ENCODE measurements at places on chromosomes 1 and 21.
A peak's percentile ranks its signal among the peaks of the same experiment; 100 is the strongest.

DNA sequence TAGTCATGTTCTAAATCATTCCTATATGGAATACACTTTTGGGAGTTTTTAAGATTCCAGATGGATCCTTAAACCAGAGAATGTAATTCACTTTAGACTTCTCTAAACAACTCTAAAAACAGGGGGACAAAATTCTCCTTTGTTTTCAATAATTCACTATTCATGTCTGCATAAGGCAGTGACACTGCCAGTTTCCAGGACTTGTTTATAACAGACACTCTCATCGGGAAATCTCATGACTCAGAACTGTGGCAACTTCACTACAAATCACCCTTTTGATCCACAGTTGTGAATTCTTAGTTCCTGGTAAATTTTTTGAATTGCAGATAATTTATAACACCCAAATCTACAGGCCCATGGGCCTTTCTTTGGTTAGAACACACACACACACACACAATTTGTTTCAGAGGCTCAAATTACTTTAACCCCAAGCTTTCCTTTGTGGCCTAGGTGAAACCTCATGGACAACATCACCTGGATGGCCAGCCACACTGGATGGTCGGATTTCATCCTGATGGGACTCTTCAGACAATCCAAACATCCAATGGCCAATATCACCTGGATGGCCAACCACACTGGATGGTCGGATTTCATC is at the start of gene OR2T4:
Gene OR2T4, plus strand, starts transcription at position 545 of the 595 bp plus-strand sequence. Its CDS starts 0 bp downstream, at position 545.
- no peak for DNase-seq

GRCh38 chr1:32990887-32991286 is 26.3 kb upstream of the RNF19B start:
- no peak for DNase-seq

DNA sequence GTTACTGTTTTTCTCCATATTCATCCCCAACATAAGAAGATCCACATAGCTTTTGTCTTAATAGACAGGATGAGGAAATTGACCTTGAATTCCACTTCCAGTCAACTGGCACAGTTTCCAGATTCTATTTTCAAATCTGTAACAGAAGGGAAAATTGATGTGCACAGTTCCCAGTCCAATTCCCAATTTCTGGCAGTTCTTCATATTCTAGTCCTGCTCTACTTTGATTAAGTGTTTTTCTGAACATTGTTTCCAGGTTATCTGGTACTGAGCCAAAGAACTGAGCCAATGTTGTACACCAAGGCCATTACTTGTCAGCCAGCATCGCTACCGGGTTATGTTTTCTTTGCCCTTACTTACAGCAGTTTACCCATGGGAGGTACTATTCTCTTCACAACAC is 1755.4 kb downstream of the PLA2G4A start:
- DNase-seq = no peak

GRCh38 chr1:174079796-174080195 is 57.6 kb upstream of the RC3H1 start:
- no peak for DNase-seq

GRCh38 chr1:208209286-208209685 is 34.9 kb downstream of the PLXNA2 start:
- no peak for DNase-seq

DNA sequence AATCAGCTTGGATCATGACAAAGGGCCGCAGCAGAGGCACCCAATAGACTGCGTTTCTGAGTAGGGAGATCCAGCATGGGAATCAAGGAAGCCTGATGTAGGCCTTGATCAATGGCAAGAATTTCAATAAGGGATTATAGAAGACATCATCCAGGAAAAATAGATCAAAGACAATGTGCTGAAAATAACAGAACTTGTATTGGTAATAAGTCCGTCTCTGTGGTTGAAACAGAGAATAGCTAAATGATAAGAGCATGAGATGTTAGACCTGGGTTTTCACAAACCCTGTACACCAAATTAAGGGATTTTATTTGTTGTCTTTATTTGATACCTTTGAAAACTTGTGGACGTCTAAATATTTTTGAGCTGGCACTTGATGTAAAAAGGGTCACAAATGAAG is 228.0 kb upstream of the SGIP1 start:
- no peak for DNase-seq

GRCh38 chr1:116982319-116983004 is 19.1 kb upstream of the CD101 start:
- peak; percentile 24 for DNase-seq

DNA sequence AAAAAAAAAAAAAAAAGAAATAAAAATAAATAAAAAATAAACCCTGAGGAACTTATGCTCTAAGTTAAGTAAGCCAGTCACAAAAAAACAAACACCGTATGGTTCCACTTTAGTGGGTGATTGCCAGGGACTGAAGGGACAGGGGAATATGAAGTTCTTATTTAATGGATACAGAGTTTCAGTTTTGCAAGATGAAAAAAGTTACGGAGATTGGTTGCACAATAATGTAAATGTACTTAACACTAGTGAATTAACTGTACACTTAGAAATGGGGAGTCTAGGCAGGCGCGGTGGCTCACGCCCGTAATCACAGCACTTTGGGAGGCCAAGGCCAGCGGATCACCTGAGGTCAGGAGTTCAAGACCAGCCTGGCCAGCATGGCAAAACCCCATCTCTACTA is 111.4 kb downstream of the ASH1L start:
- DNase-seq = no peak

- no peak for DNase-seq
Measured at GRCh38 chr1:12769976-12770505, 3.5 kb upstream of the PRAMEF12 start.

- no peak for DNase-seq
Measured at GRCh38 chr1:118132000-118132399, 53.0 kb downstream of the SPAG17 start.

- DNase-seq = no peak
Measured at GRCh38 chr21:40732253-40733023, 114.5 kb downstream of the DSCAM start.

GRCh38 chr1:203751051-203751450 is 13.9 kb upstream of the LAX1 start:
- DNase-seq = no peak

DNA sequence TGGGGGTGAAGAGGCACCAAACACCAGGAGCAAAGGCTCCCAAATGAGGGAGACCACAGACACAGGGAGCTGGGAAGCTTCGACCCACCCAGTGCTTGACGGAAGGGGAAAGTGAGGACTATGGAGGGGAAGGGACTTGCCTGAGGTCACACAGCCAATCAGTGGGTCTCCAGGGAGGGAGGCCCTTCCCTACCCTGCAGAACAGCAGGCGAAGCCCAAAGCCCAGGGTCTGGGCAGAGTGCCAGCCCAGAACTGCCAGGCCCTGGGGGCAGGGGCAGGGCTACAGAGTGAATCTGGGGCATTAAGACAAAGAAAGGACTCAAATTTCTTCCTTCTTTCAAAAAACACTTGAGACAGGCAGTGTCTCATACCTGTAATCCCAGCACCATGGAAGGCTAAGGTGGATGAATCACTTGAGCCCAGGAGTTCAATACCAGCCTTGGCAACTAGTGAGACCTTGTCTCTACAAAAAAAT is 45.5 kb upstream of the ECE1 start:
- DNase-seq = no peak

GRCh38 chr1:32771561-32772280 is 45.4 kb downstream of the YARS1 start:
- no peak for DNase-seq

- DNase-seq = no peak
Measured at GRCh38 chr1:161313554-161314200, 504 bp upstream of the SDHC start.

GRCh38 chr1:171468120-171468750 is 17.1 kb upstream of the PRRC2C start:
- no peak for DNase-seq

DNA sequence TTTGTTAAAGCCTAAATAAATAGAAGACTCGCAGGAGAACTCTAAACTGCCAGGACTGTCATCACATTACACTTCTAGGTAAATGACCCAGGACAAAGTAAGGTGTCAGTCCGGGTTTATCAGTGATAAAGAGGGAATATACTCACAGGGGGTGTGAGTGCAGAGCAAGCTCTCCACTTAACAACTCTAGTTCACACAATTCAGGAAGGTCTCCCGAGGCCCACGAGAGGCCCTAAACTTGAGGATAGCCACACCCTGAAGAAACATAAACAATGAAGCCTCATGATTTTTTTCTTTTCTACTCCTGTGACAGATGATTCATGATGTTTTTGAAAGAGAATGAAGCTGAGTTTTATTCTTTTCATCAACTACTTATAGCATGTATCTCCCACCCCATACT is 65.6 kb upstream of the EXO1 start:
- no peak for DNase-seq

GRCh38 chr1:3166206-3166918 is 97.4 kb downstream of the PRDM16 start:
- no peak for DNase-seq

- DNase-seq = no peak
Measured at GRCh38 chr21:28791595-28792282, 200.9 kb downstream of the LTN1 start.

DNA sequence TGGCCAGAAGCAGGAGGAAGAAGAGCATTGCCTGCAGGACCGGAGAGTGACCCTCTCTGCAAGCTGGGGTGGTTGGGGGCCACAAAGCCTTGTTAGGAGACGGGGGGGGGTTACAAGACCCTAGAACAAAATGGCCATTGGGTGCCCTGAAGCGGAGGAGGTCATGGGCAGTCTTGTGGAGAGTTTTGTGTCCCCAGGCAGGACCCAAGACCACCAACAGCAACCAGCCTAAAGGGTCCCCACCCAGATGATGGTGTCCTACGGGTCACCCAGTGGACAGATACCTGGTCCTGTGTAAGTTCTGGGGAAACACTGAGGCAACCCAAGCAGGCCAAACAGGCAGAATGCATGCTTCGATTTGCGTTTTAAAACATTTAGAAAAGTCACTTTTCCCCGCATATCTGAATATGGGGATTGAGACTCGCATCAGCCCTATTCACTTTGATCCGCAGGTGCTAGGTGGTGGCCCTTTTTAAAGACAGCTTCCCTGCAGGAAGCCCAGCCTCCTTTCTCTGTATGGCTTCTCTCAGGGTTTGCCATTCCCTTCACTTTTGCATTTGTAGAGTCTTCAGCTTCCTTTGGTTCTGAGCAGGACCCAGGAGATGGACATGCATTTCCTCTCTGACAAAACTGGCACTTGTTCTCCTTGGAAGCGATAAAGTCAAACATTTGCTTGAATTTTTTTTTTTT is 21.1 kb downstream of the GNG4 start:
- no peak for DNase-seq

DNA sequence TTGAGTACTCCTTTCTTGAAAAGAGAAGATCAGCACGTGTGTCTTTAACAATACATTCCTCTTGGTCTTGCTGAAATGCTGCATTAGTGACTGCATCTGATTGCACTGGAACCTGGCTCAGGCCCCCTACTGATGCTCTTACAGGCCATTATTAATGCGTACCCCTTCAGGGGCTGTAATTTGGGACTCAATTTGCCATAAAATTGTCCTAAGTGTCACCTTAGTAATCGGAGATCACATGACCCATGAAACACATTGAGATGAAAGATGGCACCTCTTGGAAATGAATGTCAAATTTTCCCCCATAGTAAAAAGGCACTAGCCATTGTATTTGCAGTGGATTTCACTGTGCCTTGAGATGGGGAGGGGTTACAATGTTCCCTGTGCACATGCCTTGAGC is 563.3 kb downstream of the KIF26B start:
- no peak for DNase-seq

GRCh38 chr1:197732187-197732586 is 43.1 kb downstream of the DENND1B start:
- DNase-seq = no peak

GRCh38 chr21:38847556-38847955 is 41.8 kb downstream of the ETS2 start:
- DNase-seq = no peak

- no peak for DNase-seq
Measured at GRCh38 chr1:1768249-1768992, 9.8 kb downstream of the NADK start.

GRCh38 chr1:206101351-206102045 is 15.7 kb downstream of the AVPR1B start:
- no peak for DNase-seq

- no peak for DNase-seq
Measured at GRCh38 chr1:14112613-14113012, 412.6 kb downstream of the PRDM2 start.

DNA sequence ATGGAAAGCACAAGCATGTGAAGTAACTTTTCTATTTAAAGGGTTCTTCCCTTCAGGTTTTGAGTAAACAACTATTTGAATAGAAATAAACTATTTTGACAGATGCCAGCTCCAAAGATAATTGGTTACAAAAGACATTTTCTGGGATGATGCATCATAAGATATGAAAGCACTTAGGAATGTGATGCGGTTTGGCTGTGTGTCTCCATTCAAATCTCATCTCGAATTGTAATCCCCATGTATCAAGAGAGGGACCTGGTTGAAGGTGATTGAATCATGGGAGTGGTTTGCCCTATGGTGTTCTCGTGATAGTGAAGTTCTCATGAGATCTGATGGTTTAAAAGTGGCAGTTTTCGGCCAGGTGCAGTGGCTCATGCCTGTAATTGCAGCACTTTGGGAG is 6.4 kb downstream of the DISP1 start:
- DNase-seq = no peak

DNA sequence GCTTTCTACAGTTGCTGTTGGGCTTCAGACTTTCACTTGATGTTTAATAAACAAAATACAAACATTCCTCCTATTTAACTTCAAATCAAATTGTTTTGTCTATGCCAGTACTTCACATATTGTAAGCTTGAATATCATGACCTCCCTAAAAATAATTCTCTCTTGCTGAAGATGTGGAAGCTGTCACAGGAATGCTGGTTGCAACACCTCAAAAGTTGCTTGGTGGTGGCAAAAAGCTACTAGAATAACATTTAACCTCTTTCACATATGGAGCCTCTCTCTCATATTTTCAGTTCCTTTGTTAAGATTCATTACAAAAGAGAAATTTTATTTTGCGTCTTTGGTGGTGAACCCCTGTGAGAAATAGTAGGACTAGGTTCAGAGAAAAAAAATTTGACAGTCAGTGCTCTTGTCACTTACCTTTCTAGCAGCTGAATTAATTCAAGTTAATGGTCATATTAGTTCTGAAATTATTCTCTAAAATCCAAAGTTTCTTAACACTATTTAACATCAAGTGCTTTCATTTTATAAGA is 25.5 kb upstream of the F13B start:
- no peak for DNase-seq

DNA sequence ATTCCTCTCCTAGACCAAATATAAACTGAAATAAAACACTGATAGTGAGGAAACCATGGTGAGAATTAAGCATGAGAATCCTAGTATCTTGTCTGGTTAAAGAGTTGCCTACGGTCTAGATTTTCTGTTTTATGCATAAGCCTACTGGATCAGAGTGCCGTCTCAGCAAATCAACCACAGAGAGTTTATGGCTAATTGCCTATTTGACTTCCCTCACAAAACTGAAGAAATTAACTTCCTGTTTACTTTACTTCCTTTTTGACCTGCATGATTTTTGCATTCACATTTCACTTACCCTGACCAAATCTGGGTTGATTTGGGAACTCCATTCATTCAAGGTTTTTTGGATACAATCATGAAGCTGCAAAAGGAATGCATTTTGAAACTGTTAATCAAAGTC is 5.0 kb downstream of the GCLM start:
- DNase-seq = no peak
